ENCODE measurements at places on chromosomes 7 and 10. TPM values are rescaled to one million over a fixed set of nuclear protein-coding genes. Genes with fewer than 3 reads are reported as not detected.

DLX6 gene
- total RNA-seq: not detected

IFIT1B gene
- total RNA-seq: not detected

GPR146 gene
- 0.26 TPM for total RNA-seq

COL28A1 gene
- 0.05 TPM for total RNA-seq

OPN1SW gene
- not detected for total RNA-seq

ABLIM1 gene
- 14.4 TPM for total RNA-seq

MYL10 gene
- not detected for total RNA-seq

SFR1 gene
- total RNA-seq: 4.4 TPM

CCDC3 gene
- 0.07 TPM for total RNA-seq

GRCh38 chr10:113480851-113481502, 71.9 kb upstream of the HABP2 start:
- H3K36me3 ChIP-seq: peaks cover 19% of the 10 kb centered on the region
- no peak overlapping the region for H3K4me3 ChIP-seq
- peaks cover 14% of the 10 kb centered on the region for H3K4me1 ChIP-seq
- peaks cover 6% of the 10 kb centered on the region for H3K27me3 ChIP-seq
- DNase-seq: no peak

- no peaks in the 10 kb centered on the region for H3K27me3 ChIP-seq
- H3K4me1 ChIP-seq: no peaks in the 10 kb centered on the region
- H3K27ac ChIP-seq: no peak overlapping the region
- H3K4me3 ChIP-seq: no peak overlapping the region
- no peaks in the 10 kb centered on the region for H3K36me3 ChIP-seq
- no peak for DNase-seq
Measured at GRCh38 chr7:122543891-122544290, 155.0 kb downstream of the RNF133 start.

DNA sequence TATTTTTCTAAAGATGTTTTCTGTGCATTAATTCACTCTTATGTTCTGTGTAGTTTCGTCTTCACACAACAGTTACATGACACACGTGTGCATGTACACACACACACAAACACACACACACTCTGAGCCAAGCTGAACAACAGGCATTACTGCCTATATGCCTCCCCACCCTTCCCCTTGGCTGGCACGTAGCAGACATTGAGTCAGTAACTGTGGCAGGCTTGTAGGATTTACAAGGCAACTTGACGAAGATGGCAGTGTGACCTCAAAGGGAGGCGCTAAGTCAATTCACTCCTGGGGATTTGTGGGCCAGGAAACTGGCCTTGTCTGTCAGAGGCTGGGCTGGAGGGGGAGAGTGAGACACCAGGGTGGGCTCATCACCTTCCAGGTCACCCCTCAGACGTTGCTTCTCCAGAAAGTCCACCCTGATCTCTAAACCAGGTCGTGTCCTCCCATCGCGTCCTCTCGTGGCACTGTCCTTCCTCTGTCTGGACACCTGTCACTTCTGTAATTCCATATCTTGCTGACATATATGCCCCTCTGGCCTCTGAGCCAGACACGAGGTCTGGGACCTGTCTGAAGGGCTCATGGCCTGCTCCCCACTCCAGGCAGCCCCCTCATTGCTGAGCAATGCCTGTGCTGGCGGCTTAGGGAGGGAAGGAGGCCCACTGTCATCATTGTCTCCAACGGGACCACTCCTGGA, 41.1 kb upstream of the INPP5A start:
- DNase-seq: no peak
- H3K4me1 ChIP-seq: peaks cover 17% of the 10 kb centered on the region
- peaks cover 40% of the 10 kb centered on the region for H3K27me3 ChIP-seq
- no peaks in the 10 kb centered on the region for H3K36me3 ChIP-seq
- no peak overlapping the region for H3K4me3 ChIP-seq

DNA sequence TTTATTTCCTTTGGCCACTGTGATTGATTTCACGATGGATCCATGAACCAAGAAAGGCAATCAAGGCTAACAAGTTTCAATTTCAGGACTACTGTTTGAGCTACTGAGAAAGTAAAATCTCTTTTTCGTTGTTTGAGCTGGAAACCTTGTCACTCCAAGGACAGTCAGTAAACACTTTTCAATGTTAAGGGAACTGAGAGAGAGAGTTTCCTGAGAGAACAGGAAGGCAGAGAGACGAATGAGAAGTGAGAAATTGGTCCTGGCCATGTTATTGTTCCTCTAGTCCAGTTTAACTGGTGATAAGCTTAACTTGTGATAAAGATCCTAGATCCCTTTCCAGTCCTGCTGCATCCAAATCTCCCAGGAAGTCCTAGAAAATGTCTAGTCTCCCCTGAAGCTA, 909 bp upstream of the AKR1D1 start:
- no peaks in the 10 kb centered on the region for H3K27me3 ChIP-seq
- no peak overlapping the region for H3K27ac ChIP-seq
- no peak for DNase-seq
- H3K36me3 ChIP-seq: no peaks in the 10 kb centered on the region

GRCh38 chr10:88715517-88715916, 9.5 kb downstream of the LIPK start:
- no peak overlapping the region for H3K27ac ChIP-seq
- no peaks in the 10 kb centered on the region for H3K36me3 ChIP-seq
- no peak overlapping the region for H3K4me3 ChIP-seq
- no peaks in the 10 kb centered on the region for H3K4me1 ChIP-seq
- no peak for DNase-seq

GRCh38 chr10:60870416-60870728, 73.6 kb downstream of the RHOBTB1 start:
- H3K4me3 ChIP-seq: no peak overlapping the region

GRCh38 chr10:88361494-88361893, 221.6 kb downstream of the RNLS start:
- H3K36me3 ChIP-seq: no peaks in the 10 kb centered on the region
- no peaks in the 10 kb centered on the region for H3K4me1 ChIP-seq
- no peaks in the 10 kb centered on the region for H3K27me3 ChIP-seq
- no peak overlapping the region for H3K4me3 ChIP-seq
- DNase-seq: no peak

DNA sequence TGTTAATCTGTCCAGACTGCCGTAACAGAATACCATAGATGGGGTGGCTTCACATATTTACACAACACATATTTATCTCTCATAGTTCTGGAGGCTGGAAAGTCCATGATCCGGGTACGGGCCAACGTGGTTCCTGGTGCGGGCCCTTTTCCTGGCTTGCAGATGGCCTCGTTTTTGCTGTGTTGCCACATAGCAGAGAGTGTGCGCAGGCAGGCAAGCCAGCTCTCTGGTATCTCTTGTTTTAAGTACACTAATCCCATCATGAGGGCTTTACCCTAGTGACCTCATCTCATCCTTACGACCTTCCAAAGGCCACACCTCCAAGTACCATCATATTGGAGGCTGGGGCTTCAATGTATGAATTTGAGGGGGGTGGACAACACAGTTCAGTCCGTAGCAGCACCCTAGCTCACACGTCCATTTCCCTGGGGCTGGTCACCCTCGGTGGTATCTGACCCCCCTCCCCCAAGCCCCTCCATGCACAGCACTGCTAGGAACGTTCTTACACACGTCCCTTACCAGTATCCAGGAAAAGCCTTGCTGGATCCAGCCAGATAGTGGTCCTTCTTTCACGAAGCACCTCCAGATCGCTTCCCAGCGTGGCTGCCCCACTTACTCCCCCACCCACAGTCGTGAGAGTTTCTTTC, 21.5 kb downstream of the CUX1 start:
- peaks cover 4% of the 10 kb centered on the region for H3K36me3 ChIP-seq
- no peak overlapping the region for H3K27ac ChIP-seq
- no peaks in the 10 kb centered on the region for H3K27me3 ChIP-seq
- H3K4me1 ChIP-seq: no peaks in the 10 kb centered on the region
- H3K4me3 ChIP-seq: no peak overlapping the region

- H3K4me3 ChIP-seq: no peak overlapping the region
- H3K36me3 ChIP-seq: no peaks in the 10 kb centered on the region
- DNase-seq: no peak
Measured at GRCh38 chr7:41882745-41883420, 180.0 kb upstream of the INHBA start.

DNA sequence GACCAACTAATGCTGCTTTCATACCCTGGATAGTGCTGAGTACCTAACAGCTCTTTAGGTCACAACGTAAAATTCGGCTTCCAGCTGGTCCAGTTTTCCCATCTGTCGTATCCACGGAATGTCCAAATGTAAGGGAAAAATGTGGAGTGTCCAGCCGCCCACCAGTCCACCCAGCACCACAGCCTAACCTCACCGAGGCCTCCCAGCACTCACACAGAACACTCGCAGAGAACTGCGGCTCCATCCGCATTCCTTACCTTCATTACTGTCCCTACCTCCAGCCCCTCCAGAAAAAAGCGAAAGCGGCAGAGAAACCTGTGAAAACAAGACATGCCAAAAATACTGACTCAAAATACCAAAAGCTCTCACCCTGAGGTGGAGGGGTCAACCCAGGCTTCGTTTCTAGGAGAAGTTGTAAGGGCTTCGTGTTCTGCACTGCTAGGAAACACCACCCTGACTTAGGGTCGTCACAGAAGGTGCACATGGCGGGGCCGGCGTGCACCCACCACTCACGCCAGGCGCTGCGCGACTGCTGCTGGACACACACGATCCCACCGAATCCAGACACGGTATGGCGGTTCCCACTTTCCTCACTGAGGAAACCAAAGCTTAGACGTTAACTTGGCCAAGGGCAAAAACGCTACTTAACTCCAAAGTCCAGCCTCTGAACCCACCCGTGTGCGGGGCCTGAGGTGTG, 73.9 kb downstream of the AMZ1 start:
- H3K4me3 ChIP-seq: peak overlapping the region; percentile 65
- H3K4me1 ChIP-seq: peaks cover 58% of the 10 kb centered on the region
- DNase-seq: no peak

- peaks cover 35% of the 10 kb centered on the region for H3K27me3 ChIP-seq
- peaks cover 18% of the 10 kb centered on the region for H3K4me1 ChIP-seq
- no peak overlapping the region for H3K27ac ChIP-seq
- no peak overlapping the region for H3K4me3 ChIP-seq
- no peaks in the 10 kb centered on the region for H3K36me3 ChIP-seq
Measured at GRCh38 chr10:69963835-69964710, 88.6 kb upstream of the MACROH2A2 start.

- no peaks in the 10 kb centered on the region for H3K27me3 ChIP-seq
- H3K4me1 ChIP-seq: no peaks in the 10 kb centered on the region
- no peak overlapping the region for H3K27ac ChIP-seq
- no peak for DNase-seq
- H3K4me3 ChIP-seq: no peak overlapping the region
Measured at GRCh38 chr7:49707891-49708290, 65.5 kb upstream of the VWC2 start.

DNA sequence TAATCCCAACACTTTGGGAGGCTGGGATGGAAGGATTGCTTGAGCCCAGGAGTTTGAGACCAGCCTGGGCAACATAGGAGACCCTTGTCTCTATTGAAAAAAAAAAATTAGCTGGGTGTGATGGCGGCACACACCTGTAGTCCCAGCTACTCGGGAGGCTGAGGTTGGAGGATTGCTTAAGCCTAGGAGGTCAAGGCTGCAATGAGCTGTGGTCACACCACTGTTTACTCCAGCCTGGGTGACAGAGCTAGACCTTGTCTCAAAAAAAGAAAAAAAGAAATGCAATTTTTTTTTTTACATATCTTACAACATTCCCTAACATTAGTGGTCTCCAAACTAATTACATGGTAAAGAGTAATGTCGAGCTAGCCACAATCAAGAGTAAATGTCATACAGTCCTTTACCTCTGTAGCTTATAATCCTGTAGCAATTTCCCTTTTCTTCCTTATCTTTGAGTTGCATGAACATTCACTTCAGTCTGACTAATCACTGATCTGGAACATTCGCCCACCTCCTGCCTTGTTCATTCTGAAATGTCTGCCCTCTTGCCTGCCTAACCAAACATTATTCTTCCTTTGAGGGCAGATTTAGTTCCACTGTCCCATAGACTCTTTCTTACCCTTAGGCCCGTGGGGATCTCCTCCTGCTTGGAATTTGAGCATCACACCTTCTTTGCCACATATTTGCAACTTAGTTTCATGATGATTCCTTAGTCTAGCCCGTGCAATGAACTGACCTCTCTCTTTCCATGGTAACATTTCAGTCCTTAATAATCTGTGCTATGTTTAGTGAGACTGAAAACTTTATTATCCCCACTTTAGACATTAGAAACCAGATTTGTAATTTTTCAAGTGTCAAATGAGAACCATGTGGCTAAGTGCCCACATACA, 4.8 kb upstream of the VCL start:
- H3K27me3 ChIP-seq: no peaks in the 10 kb centered on the region
- H3K4me1 ChIP-seq: peaks cover 34% of the 10 kb centered on the region
- no peaks in the 10 kb centered on the region for H3K36me3 ChIP-seq
- H3K4me3 ChIP-seq: no peak overlapping the region
- no peak for DNase-seq

- H3K36me3 ChIP-seq: no peaks in the 10 kb centered on the region
- H3K27me3 ChIP-seq: no peaks in the 10 kb centered on the region
- no peak overlapping the region for H3K4me3 ChIP-seq
- H3K27ac ChIP-seq: peak overlapping the region; percentile 58
- H3K4me1 ChIP-seq: peaks cover 61% of the 10 kb centered on the region
Measured at GRCh38 chr10:112588225-112588990, 141.4 kb downstream of the VTI1A start.

DNA sequence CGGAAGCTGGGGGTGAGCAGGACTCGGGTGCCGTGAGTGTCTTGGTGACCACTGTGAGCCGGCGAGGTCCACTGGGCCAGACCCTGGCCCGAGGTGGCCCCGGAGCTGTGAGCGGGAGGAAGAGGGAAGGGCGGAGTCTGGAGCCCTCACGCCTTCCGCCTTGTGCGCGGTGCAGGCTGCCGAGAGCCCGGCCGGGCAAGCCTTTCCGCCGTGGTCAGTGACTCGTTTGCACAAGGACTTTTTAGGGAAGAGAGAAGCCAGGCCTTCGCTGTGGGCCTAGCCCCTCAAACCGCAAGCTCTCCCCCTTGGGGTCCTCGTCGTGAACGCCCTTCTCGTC, 40.9 kb upstream of the ZNF32 start:
- DNase-seq: no peak
- peaks cover 59% of the 10 kb centered on the region for H3K4me1 ChIP-seq
- no peaks in the 10 kb centered on the region for H3K36me3 ChIP-seq
- peaks cover 2% of the 10 kb centered on the region for H3K27me3 ChIP-seq

DNA sequence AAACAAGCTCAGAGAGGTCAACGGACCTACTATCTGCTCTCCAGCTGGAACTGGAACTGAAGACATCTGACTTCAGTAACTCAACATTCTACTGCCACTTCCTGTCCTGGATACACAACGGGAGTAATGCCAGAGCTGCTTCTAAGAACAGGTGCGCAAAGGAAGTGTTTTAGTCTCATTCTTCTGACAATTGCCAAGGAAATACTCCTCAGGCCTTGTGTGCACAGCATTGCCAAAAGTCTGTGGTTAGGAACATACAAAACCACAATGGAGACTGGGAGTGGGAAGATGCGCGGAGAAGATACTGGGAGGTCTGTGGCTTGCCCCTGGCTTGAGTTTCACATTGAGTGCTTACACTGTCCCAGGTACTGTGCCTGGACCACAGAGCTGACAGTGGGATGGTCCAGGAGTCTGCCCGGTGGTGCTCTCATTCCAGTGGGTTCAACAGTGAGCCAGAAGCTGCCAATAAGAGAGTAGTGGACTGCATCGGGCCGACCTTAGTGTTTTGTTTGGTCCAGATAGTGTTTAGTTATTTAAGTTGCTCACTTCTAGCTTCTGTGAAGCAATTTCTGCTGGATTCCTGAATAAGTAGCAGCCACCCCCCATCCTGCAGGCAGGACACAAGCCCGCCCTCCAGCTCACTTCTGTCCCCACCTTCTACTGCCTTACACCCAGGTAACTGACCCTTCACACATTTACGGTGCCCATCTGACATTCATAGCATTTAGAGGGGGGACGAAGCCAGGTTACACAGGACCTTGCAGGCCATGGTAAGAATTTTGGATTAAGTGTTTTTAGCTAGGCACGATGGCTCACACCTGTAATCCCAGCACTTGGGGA, 10.3 kb downstream of the TBL2 start:
- peaks cover 8% of the 10 kb centered on the region for H3K4me1 ChIP-seq
- H3K36me3 ChIP-seq: peaks cover 24% of the 10 kb centered on the region
- H3K27ac ChIP-seq: no peak overlapping the region
- no peak for DNase-seq
- no peak overlapping the region for H3K4me3 ChIP-seq

Measured in HFFc6 (cell line).